ENCODE measurements at places on chromosomes 5 and 9.

GRCh38 chr5:24644761-24645160 is at the start of gene CDH10:
CDH10 (minus strand) TSS chr5:24644978; CDS start chr5:24593490, 51,488 bp downstream.
- no peak for DNase-seq

- no peak for DNase-seq
These were observed 217.5 kb downstream of the DENND1A start for GRCh38 chr9:123712399-123712798.

DNA sequence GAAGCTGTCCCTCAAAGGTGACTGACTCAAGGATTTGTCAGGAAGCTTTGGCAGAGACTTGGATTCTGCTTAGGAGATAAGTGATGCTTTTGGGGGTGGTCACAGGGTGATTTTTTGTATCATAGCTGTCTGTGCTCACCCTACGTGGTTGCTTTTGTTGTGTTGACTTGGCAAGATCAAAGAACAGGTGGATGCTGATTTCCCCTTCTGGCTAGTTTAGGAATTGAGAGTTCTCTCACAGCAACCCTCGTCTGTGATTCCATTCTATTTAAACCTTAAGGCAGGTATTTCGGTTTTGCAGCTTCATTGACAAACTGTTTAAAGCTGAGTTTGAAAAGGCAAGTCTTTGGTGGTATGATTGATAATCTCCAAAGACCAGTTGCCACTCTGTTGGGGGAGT is 27.2 kb downstream of the ARHGAP26 start:
- DNase-seq: no peak

- DNase-seq: no peak
These were observed 71.4 kb downstream of the DCP2 start for GRCh38 chr5:113047733-113048652.

DNA sequence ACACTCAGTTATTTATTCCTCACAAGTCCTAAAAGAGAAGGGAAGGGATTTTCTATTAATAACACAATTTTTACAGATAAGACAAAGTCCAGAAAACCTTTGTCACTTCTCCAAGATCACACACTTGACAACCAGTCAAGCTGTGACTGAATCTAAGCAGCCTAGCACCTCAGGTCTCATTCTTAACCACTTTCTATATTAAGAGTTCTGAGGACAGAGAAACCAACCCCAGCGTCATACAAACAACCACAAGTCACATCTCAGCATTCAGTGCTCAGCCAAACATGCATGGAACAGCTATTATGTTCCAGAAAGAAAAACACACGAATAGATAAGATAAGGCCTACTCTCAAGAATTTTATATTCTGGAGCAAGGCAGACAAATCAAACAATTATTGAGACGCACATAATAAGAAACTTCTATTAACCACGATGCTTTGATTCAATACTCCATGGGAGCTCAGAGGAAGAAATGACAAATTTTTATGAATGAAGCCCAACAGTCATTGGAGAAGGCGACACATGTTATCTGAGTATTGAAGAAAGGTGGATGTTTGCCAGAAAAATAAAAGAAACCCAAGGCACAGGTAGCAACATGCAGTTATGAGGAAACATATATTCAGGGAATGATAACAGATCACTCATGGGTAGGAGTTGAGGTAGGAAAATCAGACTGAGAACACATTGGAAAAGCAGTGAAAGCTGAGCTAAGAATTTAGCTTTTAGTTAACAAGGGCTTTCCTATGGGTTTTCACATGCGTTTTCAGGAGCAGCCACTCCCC is 113.1 kb downstream of the HTR4 start:
- no peak for DNase-seq

DNA sequence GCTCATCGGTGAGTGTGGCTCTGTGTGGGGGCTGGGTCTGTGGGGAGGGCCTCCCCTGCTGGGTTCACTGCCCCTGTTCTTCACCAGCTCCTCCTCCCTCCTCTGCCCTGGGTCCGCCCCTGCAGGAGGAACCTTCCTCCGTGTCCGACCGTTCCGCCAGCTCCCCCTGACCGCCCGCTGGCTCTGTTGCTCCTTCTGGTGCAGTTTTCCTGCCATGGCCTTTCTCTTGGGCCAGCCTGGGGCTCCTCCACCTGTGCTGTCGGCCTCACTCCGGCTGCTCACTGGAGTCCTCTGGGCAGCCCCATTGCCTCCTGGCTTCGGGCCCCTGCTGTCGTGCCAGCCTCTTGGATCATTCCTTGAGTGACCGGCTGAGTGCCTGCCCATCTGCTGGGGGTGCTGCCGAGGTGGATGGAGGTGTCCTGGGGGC is 12.3 kb downstream of the RNU6ATAC start:
- DNase-seq: no peak

DNA sequence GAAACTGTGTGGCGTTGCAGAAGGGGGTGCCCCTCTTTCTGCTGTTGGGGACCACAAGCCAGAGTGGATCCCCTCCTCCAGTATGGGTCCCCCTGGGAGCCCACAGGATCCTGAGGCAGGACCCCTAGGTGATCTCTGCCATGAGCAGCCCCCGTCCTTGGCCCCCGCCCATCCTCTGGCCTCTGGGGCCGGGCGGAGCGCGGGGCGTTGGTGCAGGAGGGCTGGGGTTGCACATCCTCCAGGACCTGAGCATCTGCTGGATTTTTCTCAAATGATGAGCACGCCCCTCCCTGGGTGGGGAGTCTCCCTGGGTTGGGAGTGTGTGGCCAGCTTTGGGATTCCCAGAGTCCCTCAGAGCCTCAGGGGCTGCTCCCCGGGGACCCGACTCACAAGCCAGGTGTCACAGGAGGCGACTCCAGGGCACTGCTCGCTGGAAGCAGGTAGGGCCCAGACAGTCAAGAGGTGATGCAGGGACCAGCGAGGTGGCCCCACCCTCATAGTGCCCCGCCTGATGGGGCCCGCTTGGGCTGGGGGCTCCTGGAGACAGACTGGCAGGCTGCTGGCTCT is 26.7 kb upstream of the UBAC1 start:
- DNase-seq: no peak

GRCh38 chr5:179217956-179218942 is 127.0 kb downstream of the ADAMTS2 start:
- no peak for DNase-seq

DNA sequence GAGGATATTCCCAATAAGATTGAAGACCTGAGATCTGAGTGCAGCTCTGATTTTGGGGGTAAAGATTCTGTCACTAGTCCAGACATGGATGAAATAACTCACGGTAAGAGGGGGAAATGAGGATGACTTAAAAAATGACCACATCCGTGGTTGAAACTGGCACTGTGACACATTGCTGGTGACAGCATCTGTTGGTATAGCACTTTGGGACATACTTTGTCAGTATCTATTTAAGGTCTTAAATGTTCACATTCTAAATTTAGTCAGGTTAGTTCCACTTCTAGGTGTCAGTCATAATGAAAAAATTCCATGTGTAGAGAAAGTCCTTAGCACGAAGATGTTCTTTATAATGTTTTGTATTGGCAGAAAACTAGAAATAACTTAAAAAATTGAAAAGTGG is 70.9 kb downstream of the GAPVD1 start:
- DNase-seq: no peak

- no peak for DNase-seq
These were observed 296.5 kb downstream of the MAST4 start for GRCh38 chr5:66892716-66893115.

DNA sequence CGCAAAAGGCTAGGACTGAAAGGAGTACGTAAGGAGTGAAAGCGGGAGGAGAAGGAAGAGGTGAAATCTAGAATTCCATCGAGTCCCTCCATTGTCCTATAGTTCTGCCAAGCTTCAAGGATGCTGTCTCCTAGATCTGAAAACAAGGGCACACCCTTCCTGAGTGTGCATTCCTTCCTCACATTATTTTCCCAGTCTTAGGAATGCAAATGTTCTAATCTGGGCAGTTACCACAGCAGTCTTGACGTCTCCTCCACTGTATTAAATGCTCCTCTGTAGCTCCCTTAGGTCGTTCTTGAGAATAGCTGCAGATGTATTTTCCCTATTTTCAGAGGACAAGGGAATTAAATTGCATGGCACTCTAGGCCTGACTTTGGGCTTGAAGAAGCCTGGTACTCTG is 127.6 kb downstream of the SLIT3 start:
- DNase-seq: no peak

- DNase-seq: no peak
These were observed 32.3 kb downstream of the NRG2 start for GRCh38 chr5:140010798-140011197.

- no peak for DNase-seq
These were observed 3.0 kb upstream of the ERBIN start for GRCh38 chr5:65923339-65923738.

DNA sequence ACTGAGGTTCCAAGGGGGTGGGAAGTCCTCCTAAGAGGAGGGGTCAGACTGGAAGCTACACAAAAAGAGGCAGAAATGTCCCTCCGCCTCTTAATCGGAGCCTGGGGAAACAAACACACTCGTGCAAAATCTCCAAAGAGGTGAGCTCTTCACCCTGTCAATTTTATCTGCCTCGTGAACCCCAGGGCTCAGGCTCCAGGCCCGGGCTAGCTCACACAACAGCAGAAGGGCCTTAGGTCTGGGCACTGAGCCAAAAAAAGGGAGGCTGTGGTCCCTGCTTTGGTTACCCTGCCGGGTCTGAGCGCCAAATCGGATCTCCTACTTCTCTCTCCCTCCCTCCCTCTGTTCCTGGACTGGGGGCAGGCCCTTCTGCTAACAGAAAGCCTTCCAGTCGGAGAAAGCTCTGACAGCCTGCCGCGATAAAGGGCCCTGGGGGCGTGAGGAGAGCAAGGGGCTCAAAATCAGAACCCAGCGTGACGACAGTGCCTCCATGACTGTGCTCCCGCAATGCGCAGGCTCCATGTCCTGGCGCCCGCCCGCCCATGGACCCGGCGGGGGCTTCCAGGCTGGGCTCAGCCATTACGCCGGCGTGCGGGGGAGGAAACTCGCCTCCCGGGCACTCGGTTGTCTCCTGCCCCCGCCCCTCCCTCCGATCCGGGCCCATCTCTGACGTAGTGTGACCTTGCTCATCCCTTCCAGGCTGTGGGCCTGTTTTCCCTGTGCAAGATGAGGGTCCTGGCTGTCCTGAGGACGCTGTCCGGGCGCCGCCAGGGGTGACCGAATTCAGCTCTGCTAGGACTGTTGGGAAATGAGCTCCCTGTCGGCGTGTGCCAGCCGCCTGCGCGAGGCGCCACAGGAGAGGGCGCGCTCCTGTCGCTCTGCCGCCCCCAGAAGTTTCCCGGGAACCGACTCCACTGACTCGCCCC is 865 bp upstream of the SLC22A4 start:
- DNase-seq: peak; percentile 52

GRCh38 chr9:80491086-80491696 is 919.4 kb downstream of the TLE4 start:
- DNase-seq: no peak

- no peak for DNase-seq
These were observed 162.6 kb downstream of the CPLANE1 start for GRCh38 chr5:37086466-37087173.

Measured in effector memory CD8-positive, alpha-beta T cell (primary cell).